ENCODE measurements at places on chromosomes 12 and 14.
A peak's percentile ranks its signal among the peaks of the same experiment; 100 is the strongest.

DNA sequence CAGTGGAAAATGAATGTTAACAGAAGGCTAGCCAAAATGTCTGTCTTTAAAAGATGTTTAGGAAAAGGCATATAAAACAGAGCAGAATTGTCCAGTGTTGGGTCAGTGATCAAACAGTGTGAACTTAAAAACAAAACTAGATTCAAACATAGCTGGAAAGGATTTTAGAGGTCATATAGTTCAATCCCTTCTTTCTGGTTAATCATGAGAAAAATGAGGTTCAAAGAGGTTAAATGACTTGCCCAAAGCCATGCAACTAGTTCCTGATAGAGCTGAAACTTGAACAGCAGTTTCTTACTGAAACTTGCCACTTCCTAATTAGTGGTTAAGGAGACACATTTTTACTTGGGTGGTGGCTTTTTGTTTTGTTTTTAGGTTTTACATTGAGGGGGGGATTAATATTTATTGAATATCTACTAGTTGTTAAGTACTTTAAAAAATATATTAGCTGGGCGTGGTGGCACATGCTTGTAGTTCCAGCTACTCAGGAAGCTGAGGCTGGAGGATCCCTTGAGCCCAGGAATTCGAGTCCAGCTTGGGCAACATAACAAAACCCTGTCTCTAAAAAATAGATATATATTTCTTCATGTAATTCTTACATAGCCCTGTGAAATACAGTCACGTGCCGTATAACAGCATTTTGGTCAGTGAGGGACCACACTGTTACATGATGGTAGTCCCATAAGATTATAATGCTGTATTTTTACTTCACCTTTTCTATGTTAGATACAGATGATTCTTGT, 20.4 kb downstream of the ACVR1B start:
- DNase-seq, result no peak

DNA sequence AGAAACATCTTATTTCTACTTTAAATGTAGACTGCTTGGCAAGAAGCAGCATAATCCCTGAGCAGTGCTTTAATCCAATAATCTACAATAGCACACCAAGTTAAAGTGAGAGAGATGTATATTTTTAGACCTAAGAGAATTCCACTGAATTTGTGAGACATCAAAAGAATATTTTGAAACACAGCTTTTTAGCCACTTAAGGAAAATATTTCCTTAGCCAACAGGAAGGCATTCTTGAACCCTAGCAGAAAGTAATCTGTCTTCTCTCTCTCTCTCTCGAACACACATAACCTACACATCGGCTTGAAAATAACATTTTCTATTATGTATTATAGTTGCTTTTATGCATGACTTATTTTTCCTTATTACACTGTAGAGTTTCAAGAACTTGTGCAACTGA, 34.0 kb downstream of the KITLG start:
- DNase-seq, result no peak

GRCh38 chr12:51721282-51721940, 127.1 kb downstream of the FIGNL2 start:
- DNase-seq, result peak; percentile 5

DNA sequence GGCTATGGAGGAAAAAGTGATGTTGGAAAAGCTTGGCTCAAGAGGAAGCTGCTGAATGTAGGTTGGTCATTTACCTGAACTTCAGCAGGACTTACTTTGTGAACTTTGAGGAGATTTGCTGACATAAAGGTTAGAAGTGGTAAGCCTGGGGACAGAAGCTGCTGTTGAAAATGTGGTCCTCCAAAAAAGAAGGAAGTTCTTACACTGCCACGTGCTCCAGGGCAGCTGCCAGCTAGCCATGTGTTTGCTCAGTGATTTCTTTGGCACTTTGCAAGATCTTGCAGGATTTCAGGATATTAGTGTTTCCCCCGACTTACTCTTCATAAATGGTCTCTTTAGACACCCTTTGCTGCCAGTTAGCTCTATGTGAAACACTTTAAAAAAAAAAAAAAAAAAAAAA, 14.8 kb upstream of the DYRK2 start:
- DNase-seq, result no peak

DNA sequence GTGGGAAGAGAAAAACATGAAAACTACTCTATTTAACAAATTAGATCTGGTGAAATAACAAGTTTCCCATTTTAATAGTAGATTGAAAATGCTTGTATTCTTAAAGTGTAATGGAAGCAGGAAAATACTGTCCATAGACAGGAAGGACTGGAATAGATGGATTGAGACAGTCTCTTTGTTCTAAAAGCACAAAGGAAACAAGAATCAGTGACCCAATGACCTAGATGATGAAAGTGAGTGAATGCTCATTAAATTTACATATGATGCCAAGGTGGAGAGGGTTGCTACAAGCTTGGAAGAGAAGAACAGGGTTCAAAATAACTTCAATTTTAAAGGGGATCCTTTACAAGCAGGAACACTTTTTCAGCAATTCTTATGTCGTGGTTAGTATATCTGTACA, 233.1 kb downstream of the TRHDE start:
- no peak for DNase-seq

DNA sequence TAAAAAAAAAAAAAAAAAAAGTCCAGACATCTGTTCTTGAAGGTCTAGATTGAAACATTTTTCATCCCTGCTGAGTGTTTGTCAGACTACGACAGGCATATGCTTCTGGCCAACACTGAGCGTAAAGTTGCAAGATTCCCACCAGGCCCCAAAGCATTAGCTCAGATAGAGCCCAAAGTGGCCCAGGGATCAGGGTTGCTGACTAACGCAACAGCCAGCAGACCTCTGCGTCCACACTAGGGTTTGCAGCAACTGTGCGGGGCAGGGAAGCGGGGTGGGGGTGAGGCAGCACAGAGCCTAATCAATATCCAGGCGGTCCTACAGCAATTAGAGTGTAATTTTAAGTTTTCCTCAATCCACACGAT, 55.7 kb downstream of the SSH1 start:
- DNase-seq, result no peak

GRCh38 chr14:100132903-100133510, 26.4 kb downstream of the DEGS2 start:
- DNase-seq, result no peak

- DNase-seq, result no peak
Observed at GRCh38 chr12:49865109-49865781, 22.3 kb upstream of the BCDIN3D start.

DNA sequence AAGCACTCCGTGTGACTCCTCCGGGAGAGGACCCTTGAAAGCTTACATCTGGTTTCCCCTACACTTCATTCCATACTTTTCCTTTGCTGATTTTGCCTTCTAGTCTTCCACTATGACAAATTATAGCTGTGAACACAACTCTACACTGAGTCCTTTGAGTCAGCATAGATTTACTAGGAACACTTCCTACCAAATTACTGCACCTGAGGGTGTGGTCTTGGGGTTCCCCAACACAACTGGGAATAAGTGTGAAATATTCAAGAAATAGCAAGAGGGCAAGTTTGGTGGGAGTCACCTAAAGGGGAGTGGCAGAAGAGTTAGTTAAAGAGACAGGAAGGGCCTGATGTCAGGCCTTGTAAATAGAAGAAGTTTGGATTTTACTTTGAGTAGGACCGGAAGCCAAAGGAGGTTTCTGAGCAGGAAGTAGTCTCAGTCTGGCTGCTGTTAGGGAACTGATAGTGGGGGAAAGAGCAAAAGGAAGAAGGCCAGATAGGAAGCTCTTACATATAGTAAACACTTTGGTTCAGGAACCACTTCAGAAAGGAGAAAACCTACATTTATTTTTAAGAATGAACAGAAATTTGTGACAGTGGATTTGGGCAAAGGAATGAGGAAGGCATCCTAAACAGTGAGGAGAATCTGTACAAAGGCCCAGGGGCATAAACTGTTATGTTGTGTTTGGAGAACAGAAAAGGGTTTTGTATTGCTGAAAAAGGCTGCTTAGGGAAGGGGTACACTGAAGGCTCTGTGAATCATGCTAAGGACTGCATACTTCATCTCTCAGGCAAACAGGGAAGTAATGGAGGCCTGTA, 14.2 kb downstream of the SEL1L start:
- DNase-seq, result no peak

- no peak for DNase-seq
Observed at GRCh38 chr14:68574906-68575305, 218.0 kb downstream of the ZFP36L1 start.

GRCh38 chr12:28227251-28227650, 37.0 kb downstream of the CCDC91 start:
- no peak for DNase-seq

DNA sequence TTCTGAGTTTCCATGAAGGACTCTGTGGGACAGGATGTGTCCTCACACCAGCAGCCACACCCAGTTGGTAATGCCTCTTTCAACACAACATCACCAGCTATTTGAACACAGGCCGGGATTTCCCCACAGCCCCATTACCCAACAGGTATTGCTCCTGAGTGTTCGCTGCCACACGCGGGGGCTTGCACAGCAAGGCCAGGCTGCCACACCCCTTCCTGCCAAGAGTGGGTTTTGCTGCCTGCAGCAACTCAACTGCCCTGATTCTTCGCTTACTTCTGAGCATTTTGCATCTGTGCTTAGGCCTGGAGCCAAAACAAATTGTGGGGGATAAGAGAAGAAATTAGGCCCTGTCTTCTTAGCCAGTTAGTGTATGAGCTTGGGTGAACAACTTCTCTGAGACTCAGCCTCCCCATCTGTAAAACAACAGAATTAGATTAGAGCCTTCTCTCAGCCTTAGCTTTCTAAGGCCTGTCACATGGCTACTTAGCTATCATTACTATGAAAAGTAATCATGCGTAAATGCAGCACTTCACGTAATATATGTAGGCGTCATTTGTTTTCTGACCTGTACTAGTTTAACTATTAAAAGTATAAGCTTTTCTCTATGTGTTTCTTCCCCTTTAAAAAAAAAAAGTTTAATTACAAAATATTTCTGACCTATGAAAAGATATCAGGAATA, 20.0 kb downstream of the CKAP4 start:
- no peak for DNase-seq

GRCh38 chr14:54170301-54170700, 213.7 kb upstream of the BMP4 start:
- DNase-seq, result no peak

- no peak for DNase-seq
Observed at GRCh38 chr12:18922851-18923250, 184.9 kb downstream of the CAPZA3 start.
